CD4-positive, CD25-positive, alpha-beta regulatory T cell (primary cell): ENCODE measurements at places on chromosomes 11 and 22.

GRCh38 chr11:118321386-118322082, 17.0 kb downstream of the CD3E start:
- no peaks in the 10 kb centered on the region for H3K36me3 ChIP-seq
- H3K4me1 ChIP-seq, result peaks cover 55% of the 10 kb centered on the region
- no peak overlapping the region for H3K27ac ChIP-seq
- no peaks in the 10 kb centered on the region for H3K27me3 ChIP-seq

GRCh38 chr11:83174008-83174407, 17.1 kb downstream of the PCF11 start:
- peaks cover 80% of the 10 kb centered on the region for H3K36me3 ChIP-seq
- H3K27me3 ChIP-seq, result no peaks in the 10 kb centered on the region
- no peak overlapping the region for H3K27ac ChIP-seq
- peak overlapping the region; percentile 49 for H3K4me3 ChIP-seq
- no peak for DNase-seq
- peaks cover 69% of the 10 kb centered on the region for H3K4me1 ChIP-seq

DNA sequence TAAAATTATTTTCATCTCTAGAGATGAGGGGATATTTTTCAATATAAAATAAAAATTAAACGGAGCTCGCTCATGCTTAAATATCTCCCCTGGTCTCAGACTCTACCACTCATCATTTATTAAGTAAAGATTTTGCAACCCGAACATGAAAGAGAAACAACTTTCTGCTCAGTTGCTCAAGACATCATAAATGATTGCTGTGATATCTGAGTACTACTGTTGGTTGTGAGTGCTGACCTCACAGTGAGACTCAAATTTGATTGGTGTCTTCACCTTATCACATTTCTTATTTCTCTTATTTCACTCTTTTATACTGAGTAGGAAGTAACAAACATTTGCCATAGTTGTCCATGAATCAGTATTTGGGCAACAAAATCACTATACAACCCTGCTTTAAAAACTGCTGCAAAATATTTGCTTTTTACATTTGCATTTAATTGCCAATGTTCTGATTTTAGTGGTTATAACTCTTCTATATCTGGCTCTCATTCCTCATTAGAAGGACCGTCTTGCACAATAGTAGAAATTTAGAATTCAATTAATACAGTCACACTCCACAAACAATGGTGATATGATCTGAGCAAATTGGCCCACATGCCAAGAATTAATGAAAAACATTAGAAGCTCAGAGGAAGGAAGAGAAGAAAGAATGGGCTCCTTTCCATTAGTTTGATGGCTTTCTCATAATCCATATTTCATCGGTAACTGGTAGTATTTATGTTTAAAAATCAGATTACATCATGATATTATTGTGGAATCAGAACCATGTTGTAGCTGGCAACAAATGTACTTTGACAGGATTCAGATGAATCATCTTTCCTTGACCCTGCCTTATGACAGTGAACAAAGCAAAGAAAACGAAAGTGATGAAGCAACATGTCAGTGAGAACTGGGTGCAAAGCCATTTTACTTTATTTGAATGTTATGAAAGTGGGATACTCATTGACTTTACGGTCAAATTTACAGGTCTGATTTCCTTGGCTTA, 973.6 kb upstream of the TENM4 start:
- no peaks in the 10 kb centered on the region for H3K36me3 ChIP-seq
- DNase-seq, result no peak
- no peak overlapping the region for H3K27ac ChIP-seq
- no peaks in the 10 kb centered on the region for H3K27me3 ChIP-seq

DNA sequence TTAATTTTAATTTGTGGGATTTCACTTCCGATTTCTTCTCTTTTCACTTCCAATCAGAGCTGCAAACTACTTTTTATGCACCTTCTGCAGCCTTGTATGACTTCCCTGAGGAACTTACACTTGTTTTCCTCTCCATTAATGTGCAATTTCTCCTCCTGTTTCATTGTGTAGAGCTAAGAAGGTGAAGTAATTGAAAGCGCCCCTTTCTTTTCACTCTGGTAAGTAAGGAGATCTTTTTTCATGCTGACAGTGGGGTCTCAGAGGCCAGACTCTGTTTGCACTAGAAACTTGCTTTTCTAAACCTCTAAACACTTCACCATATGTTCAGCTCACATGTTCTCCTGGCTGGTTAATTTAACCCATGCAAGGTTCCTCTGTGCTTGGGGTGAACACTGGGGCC, 117.0 kb downstream of the FANCF start:
- no peak for DNase-seq
- H3K27ac ChIP-seq, result no peak overlapping the region
- no peaks in the 10 kb centered on the region for H3K27me3 ChIP-seq
- H3K4me3 ChIP-seq, result no peak overlapping the region

- no peak overlapping the region for H3K4me3 ChIP-seq
- no peaks in the 10 kb centered on the region for H3K27me3 ChIP-seq
- no peak overlapping the region for H3K27ac ChIP-seq
- DNase-seq, result no peak
These were observed 97.7 kb upstream of the TP53I11 start for GRCh38 chr11:45048313-45048841.

- no peaks in the 10 kb centered on the region for H3K4me1 ChIP-seq
- H3K27me3 ChIP-seq, result no peaks in the 10 kb centered on the region
- no peak overlapping the region for H3K4me3 ChIP-seq
- H3K36me3 ChIP-seq, result no peaks in the 10 kb centered on the region
- DNase-seq, result no peak
- no peak overlapping the region for H3K27ac ChIP-seq
These were observed 3.8 kb downstream of the OR10S1 start for GRCh38 chr11:123973816-123974215.
